Right cardiac atrium (tissue), 5 donors: ENCODE measurements at places on chromosomes 16 and 17.

DNA sequence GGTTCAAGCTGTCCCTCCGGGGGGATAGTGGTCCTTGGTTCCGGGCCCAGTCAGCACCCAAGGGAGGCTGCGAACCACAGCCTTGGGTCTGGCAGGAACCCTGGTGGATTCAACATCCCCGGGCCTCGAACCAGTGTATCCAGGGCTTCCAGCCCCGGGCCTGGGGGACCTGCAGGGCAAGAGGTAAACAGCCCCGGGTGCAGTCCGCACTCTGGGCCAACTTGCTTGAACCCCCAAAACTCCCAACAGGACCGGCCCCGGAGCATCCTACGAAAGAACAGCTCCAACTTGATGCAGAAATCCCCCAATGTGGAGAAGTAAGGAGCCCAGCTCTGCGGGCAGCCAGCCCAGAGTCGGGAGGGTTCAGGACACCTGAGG, 1.5 kb upstream of the NEURL4 start:
- DNase-seq: no peak

DNA sequence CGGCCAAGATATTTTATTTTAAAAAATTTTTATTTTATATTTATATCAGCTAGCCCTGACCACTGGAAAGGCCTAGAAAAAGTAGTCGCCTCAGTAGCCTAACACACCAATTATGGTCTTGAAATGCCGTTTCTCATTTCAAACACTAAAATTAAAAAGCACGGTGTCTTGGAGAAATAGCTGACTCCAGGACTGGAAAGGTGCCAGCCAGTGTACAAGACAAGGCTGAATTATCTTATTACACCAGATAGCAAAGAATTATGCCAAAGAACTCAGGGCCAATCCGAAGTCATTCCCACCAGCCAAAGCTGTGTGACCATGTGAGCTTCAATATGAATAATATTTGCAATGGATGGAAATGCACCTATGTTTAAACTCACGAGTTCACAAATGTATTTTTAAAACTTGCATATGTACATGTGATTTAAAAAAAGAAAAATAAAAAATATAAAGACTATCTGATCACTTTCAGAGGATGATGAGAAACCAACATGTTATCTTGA, 19.9 kb upstream of the ATP2C2 start:
- no peak for DNase-seq

GRCh38 chr17:31487648-31488263, 96.3 kb downstream of the RAB11FIP4 start:
- peak; percentile 96 for DNase-seq

GRCh38 chr16:72588551-72588950, 416.6 kb upstream of the PMFBP1 start:
- no peak for DNase-seq

DNA sequence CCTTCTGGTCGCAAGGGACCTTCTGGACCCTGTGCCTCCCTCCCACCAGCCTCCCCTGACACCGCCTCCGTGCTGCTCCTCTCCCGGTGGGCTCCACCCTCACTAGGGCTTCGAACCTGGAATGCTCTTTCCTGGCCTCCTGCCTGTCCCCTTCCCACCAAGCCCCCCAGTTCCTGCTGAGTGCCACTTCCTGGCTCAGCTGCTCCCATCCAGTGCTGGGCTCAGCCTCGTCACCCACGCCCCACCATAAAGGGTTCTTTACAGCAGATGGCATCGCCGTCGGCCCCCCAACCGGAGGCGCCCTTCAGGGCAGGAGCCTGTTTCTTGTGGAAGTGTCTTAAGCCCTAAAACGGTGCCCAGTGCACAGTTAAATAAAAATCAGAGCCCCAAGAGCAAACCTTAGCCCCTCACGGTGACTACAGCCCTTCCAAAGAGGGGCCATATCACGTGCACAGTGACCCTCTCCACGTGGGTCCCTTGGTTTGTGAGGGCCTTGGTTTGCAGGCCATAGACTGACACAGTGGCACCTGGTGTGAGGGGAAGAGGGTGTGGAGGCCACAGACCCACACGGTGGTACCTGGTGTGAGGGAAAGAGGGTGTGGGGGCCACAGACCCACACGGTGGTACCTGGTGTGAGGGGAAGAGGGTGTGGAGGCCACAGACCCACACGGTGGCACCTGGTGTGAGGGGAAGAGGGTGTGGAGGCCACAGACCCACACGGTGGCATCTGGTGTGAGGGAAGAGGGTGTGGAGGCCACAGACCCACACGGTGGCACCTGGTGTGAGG, 111.4 kb downstream of the METRNL start:
- peak; percentile 50 for DNase-seq

DNA sequence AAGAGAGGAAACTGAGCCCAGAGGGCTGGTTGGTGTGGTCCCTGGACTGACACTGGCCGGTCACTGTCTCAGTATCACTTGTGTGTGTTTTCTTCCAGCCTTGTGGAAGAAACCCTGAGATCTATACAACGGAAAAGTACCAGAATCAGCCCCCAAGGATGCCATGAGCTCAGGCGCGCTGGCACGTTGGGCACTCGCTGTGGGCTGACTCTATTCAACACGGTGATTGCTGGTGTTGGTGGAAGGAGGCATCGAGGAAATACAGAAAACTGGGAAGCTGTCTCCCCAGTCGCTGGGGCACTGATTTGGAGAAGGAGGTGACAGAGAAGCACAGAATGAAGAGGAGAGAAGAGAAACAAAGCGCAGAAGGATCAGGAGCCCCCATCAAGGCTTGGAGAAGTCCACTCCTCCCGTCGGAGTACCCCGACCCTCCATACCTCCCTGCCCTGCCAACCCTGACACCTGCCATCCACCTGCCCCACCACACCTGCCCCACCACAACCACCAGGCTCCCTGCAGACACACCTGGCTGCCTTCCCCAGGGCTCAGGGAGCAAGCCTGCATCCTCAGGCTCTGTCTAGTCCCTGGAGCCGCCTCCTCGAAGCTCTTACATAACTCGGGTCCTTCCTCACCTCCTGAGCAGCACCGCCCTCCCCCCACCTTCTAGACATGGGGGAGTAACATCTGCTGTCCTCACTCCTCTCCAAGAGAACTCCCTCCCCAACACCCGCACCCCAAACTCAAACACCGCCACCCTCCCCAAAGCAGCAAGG, 66.5 kb downstream of the RBFOX3 start:
- no peak for DNase-seq

DNA sequence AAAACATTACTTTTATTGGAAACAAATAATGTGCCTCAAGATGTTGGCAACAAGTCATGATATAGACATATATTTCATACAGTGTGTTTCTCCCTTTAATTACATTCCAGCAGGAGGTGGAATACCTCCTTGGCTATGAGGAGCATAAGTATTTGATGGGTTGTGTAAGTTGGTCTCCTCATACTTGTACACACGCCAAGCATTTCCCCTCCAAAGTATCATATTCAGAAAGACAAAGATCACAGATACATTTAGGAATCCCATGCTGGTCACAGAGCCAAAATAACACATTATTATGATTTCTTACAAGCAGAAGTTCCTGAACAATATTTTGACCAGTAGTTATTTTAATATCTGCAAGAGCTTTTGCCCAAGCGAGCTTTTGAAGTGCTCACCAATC, 57.8 kb downstream of the WSB1 start:
- DNase-seq: no peak

DNA sequence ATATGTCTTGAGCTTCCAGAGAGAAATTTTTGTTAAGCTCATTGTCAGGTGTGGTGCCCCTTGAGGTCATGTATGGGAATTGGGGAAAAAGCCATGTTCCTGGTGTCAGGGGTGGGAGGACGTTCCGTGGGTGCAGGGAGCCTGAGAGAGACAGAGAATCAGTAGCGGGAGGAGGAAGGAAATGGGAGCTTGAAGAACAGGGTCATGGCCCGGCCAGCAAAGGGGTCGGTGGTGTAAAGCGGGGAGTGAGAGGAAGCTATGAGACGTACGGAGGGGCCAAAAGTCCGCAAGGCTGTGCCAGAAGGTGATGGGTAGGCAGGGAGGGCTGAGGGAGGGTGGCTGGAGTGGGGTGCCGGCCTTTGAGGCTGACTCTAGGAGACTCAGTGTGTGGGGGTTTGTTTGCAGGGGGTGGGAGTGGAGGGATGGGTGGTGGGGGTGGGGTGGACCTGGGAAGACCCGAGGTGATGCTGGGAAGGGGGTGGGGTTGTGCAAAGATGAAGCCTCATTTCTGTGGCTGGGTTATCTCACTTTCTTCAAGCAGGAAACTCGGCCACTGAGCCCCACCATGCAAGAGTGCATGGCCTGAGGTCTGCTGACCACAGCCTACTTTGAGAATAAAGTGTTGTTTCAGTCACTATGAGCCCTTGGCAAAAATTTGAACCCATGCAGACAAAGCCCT, 63.6 kb downstream of the PLCG2 start:
- DNase-seq: no peak

GRCh38 chr17:11598274-11599221, at the start of gene DNAH9:
TSS of gene DNAH9 (plus strand) at chr17:11598470. CDS start at chr17:11598499, 29 bp downstream.
- peak; percentile 99 for DNase-seq

DNA sequence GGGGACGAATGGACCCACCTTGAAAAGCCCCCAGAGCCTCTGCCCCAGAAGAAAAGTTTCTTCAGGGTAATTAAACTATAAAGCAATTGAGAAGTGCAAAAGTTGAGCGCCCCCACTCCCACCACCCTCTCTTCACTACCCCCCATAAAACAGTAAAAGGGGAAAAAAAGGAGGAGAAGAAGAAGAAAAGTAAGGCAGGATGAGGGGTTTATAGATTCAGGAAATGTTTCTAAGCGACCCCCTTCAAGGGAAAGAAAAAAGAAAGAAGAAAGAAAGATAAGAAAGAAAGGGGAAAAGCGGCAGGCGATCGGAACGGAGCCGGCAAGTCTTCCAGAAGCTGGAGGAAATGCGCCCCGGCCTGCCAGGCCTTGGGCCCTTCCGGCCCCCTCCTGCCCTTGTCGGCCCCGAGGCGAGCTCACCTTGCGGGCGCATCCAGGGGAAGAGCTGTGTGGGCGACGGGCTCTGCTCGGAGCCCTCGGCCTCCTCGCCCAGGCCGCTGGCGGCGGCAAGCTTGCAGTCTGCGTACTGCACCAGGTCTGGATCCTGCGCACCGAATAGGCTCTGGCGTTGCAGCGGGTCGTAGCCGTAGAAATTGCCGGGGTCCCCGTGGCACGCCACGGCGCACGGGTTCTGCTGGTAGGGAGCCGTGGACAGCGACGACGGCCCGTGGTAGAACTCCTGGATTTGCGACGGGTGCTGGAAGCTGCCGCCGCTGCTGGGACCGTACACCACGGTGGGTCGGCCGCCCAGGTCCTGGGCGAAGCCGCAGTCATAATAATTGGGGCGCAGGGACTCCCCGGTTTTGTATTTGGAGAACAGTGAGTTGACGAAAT, 1.0 kb downstream of the HOXB8 start:
- DNase-seq: no peak

DNA sequence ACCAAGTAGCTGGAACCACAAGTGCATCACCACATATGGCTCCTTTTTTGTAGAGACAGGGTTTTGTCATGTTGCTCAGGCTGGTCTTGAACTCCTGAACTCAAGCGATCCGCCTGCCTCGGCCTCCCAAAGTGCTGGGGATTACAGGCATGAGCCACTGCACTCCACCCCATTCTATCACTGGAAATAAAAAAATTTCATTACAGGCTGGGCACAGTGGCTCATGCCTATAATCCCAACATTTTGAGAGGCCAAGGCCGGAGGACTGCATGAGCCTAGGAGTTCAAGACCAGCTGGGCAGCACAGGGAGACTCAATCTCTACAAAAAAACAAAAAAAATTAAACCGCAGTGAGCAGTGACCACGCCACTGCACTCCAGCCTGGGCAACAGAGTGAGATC, 60.1 kb downstream of the BRIP1 start:
- DNase-seq: no peak
